ENCODE measurements at places on chromosomes 7 and 10.
A peak's percentile ranks its signal among the peaks of the same experiment; 100 is the strongest.

DNA sequence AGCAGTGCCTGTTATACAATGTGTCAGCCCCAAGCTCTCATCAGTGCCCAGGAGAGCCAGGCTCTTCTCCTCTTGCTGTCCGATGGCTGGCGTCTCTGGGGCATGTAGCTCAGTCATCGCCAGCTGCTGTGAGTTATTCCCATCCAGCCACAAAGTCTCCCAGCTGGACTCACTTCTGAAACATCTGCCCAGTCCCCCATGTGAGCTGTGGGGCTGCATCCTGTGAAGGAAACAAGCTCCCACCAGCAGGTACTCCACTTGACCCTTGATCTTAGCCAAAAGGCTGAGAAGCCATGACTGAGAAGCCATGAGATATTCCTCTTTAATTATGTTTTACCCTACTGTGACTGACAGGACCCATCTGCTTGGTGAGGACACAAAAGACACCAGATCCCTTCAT lies 212.7 kb upstream of the IGFBP3 start:
- DNase-seq: no peak

DNA sequence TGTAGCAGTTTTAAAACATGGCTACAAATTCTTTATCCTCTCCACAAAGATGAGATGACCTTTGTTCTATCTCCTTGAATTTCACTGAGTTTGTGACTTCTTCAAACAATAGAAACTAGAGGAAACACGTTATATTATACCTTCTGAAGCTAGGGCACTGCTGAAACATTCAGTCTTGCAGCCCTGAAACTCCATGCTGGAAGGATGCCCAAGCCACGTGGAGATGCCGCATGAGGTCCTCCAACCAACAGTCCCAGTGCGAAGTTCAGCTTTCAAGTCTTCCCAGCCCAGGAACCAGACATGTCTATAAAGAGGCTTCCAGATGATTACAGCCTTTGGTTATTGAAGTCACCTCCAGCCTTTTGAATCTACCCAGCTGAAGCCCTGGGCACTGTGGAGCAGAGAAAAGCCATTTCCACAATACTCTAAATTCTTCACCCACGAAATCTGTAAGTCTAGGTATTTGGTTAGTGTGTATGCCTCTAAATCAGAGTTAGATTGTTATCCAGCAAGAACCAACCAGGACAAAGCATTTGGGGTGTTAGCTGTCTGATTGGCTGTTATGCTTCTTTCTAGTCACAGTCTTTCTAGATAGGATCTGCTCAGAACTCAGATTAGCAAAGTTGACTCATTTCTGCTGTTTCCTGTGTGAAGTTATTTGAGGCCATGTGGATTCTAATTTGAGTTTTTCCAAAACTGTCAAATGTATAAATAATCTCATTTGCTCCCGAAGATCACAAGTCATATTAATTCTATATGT lies 186.5 kb upstream of the TMEM72 start:
- DNase-seq: no peak

- no peak for DNase-seq
These were observed 879.5 kb downstream of the SORCS1 start for GRCh38 chr10:106284802-106285587.

DNA sequence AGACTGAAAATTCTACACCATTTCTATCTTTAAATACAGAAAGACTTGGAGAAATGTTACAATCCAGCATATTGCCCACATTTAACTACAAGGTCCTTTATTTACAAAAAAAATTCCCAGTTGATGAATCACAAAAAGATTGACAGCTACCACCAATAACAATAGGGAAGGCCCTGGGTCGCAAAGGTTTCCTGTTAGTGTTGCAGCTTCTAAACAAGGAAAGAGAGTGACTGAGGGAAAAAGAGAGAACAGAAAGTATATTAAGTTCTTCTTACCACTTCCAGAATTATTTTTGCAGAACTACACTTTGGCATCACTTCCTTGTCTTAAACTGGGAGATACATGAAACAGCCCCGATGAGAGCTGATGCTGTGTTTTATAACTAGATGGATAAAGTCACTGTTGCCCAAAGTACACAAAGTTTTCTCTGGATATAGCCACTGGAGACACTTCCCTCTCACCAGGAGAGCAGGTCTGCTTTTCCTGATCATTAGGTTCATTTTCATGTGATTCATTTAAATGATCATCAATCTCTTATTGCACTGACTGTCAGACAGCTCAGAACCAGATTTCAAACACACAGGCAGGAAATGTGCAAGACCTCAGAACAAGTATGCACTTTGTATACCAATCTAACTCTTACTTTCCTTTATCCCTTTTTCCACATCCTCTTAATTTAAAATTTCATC lies 57.0 kb downstream of the SHTN1 start:
- DNase-seq: peak; percentile 39

GRCh38 chr7:4282434-4283223 lies 399.5 kb upstream of the FOXK1 start:
- no peak for DNase-seq

GRCh38 chr7:100964630-100965029 lies 4.7 kb upstream of the MUC12 start:
- no peak for DNase-seq

- peak; percentile 34 for DNase-seq
These were observed 21.6 kb downstream of the SFTPD start for GRCh38 chr10:79927111-79927828.

- no peak for DNase-seq
These were observed 100.3 kb downstream of the CCSER2 start for GRCh38 chr10:84428711-84429110.

DNA sequence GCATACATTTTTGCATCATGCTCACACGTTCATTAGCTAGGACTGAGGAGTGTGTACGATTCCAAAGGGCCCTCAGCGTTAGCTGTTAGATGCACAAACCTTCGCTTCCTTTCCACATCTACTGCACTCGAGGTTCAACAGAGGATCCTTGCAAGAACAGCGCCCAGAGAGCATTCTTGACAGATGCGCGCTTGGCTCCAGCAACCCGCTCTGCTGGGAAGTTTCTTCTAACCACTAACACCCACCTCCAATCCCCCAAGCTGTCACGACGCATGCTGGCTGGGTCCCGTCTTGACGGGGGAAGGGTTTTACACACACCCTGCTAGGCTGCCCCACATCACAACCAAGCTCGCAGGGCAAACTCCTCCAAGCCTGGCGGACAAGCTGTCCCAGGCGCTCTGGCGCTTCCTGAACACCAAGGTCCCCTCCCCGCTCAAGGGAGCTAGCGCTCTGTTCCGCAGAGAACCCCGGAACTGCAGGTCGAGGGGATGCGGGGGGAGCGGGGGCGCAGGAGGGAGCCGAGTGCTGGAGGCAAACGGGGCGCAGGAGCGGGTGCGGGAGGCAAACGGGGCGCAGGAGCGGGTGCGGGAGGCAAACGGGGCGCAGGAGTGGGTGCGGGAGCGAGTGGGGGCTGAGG lies 653 bp upstream of the ADRB1 start:
- peak; percentile 80 for DNase-seq

DNA sequence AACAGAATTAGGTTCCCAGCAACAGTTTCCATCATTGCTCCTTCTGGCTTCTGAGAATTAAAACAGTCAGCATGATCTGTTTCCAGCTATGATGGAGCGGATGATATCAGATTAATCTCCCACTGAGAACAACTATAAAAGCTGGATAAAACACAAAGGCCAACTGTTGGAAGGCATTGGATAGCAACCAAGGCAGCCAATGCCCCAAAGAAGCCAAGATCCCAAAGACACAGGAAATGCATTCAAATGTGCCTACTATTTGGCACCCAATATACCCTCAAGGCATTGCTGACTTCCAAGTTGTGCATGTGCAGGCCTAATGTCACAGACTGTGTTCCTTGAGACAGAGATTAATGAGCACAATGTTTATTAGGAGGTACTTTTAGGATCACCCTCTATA lies 259.3 kb downstream of the ARHGAP12 start:
- peak; percentile 89 for DNase-seq

Data from putamen (tissue), 1 donor.